NCI-H69 (cell line): ENCODE measurements at places on chromosomes 13 and 19.

DNA sequence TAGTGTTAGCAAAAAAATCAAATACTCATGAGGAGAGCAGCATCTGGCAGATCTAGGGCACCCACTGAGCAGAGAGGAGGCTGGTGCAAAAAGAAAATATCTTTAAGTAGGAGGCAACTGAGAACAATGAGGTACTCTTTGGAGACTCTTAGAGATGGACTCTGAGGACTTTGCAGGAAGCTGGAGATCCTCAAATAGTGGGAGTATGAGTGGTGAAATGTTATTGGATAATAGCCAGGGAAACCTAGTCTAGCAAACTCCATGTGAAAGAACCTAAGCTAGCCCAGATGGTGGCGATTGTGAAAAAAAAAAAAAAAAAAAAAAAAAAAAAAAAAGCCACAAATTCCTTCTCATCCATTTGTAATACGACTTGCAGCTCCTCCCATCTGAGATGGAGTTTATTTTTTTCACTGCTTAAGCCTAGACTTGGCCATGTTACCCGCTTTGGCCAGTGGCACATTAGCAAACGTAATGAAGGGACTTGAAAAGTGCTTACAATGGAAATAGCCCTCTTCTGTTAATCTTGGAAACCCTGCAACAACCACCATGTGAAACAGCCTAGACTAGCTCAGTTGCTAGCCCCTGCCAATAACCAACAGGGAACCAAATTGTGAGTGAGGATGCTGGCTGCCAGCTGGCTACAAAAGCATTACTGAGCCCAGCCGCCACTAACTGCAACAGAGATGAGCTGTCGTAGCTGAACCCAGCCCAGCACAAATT lies 476.2 kb downstream of the KLF12 start:
- DNase-seq, result no peak

GRCh38 chr19:15417699-15418098 lies 1.1 kb downstream of the AKAP8L start:
- peak; percentile 82 for DNase-seq

- peak; percentile 24 for DNase-seq
Observed at GRCh38 chr13:53191091-53191490, 162.5 kb downstream of the OLFM4 start.

DNA sequence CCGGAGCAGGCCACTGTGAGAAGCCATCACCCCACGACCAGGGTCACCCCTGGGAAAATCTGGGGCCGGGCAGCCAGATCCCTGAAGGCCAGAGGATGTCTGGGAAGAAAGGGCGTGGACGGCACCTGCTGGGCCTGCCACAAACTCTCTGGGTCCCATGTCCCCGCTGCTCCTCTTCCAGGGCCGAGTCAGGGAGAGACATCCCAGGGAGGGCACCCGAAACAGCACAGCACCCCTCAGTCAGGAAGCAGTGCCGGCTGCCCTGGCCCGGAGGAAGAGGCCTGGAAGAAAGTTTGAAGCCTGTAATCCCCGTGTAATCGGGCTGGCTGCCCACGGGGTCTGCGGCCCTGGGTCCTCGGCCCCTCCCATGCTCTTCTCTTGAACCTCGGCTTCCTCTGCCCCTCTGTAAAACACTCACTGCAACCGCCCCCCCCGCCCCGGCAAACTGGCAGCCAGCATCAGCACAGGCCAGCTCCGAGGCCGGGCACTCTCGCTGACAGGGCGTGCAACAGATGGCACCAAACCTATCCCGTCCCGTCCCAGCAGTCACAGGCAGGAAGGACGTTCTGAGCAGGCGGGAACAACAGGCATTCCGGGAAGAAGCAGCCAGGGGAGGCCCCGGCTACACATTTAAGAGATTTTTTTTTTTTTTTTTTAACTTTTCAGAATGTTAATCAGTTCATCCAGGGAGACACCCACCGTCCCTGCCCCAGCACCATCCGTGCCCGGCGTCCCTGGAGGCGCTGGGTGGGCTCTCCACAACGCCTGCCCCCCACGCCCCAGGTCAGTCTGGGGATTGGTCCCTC lies 1.5 kb downstream of the SBNO2 start:
- DNase-seq, result peak; percentile 23

DNA sequence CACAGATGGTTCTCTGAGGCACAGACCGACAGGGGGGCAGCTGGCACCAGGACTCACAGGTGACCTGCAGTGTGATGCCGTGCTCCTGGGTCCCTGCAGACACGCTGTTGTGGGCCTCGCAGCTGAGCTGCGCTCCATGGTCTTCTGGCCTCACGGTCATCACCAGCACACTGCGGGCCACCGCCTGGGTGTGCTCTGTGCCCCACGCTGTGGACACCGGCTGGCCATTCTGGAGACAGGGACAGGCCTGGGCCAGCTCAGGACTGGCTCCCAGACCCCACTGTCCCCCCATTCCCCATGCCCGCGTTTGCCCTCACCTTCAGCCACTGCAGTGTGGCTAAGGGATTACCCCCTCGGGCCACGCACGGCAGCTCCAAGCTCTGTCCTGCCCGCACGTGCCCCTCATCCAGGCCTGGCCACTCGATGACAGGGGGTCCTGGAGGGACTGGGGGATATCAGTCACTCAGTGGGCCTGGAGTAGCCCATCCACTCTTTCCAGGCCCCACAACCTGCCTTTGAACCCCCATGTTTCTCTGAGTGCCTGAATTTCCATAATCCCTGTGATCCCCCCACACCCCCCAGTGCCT lies 3.3 kb downstream of the NPHS1 start:
- no peak for DNase-seq

DNA sequence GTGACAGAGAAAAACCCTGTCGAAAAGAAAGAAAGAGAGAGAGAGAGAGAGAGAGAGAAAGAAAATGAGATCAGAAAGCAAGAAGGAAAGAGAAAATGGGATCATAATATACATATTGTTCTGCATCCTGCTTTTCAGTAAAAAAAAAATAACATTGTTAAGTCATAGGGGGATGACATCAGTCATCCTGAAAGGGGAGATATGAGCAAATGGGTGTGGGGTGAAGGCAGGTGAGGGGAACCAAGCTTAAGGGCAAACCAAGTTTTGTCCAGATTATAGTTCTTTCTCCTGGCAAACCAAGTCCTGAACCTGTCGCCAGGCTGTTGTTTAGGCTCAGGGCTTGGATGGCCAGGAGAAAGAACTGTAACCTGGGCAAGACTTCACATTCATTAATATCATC lies 92.6 kb upstream of the TMTC4 start:
- no peak for DNase-seq

DNA sequence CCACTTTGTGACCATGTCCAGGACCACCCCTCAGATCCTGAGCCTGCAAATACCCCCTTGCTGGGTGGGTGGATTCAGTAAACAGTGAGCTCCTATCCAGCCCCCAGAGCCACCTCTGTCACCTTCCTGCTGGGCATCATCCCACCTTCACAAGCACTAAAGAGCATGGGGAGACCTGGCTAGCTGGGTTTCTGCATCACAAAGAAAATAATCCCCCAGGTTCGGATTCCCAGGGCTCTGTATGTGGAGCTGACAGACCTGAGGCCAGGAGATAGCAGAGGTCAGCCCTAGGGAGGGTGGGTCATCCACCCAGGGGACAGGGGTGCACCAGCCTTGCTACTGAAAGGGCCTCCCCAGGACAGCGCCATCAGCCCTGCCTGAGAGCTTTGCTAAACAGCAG lies 7.7 kb upstream of the CEACAM7 start:
- DNase-seq, result no peak

DNA sequence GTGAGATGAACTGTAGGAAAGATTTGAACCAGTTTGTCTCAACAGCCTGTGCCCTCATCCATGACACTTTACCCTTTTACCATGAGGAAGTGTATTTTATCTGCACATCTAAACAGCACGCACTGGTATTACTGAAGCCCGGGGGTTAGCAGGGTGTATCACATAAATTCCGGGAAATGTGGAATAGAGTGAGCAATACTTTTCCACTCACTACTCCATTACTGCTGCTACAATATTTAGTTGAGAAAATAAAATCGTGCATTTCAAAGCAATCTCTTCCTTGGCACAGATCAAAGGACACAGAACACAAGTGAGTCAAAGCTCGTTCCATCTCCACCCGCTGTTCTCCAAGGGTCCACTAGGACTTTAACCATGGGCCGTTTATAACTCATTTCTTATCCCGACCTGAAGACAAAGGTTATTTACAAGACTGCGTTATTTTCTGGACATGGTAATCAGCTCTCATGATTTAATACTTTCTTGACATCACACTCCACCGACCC lies 35.2 kb downstream of the STK24 start:
- DNase-seq, result no peak

DNA sequence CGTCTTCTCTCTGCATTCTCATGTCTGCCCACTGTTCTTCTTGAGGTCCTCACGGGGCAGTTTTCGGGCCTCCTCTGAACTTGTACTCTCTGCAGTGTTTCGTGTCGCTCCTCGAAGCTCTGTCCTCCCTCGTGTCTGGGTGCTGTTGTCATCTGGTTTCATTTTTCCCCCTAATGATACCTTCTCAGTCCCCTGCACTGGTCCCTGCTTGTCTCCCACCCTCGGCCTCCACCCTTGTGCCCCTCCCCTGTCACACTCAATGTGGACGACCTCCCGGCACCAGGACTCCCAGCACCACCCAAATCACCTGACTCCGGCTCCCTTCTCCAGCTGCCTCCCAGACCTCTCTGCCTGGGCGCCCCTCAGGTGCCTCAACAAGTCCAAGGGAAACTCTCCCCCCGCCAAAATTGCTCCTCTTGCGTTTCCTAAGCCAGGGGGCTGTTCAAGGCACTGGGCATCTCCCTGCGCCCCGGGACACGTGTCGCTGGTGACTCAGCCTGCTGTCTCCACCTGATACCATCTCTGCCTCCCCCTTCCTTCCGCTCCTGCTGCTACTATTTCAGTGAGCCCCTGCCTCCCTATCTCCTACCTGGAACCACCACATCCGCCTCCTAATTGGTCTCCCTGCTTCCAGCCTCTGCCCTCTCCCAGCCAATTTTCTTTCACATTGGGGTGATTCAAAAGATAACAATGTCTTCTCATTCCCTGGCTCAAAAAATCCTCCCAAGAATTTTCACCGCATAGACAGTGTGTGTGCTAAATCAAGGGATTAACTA lies 49.5 kb downstream of the RFX2 start:
- no peak for DNase-seq

DNA sequence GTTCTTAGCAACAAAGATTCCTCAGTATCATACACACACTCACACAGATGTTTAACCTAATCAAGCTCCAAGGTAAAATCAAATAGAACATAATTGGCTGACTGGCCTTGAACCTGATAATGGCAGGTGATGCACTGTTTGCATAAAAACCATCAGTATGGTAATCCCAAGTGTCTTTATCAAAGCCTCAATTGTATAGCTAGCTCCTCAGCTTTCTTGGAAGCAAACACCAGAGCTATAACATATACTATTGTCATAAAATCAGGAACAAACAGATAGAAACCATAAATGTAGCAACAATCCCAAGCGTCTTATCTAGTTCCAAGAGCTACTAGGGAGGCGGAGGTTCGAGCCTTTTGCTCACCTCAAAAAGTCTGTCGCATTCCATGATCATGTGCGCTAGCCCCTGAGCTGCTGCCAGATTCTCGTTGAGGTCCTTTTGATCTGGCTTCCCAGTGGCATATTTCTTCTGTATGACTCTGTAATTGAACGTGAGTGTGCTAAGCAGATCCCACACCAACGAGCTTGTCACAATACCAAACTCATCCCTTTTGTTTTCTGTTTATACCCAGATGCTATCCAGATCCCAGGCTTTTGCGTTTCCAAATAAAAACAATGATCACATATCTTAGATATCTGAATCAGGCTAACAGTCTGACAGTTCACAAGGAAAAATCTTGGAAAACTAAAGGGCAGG lies 95.3 kb downstream of the KL start:
- peak; percentile 66 for DNase-seq

DNA sequence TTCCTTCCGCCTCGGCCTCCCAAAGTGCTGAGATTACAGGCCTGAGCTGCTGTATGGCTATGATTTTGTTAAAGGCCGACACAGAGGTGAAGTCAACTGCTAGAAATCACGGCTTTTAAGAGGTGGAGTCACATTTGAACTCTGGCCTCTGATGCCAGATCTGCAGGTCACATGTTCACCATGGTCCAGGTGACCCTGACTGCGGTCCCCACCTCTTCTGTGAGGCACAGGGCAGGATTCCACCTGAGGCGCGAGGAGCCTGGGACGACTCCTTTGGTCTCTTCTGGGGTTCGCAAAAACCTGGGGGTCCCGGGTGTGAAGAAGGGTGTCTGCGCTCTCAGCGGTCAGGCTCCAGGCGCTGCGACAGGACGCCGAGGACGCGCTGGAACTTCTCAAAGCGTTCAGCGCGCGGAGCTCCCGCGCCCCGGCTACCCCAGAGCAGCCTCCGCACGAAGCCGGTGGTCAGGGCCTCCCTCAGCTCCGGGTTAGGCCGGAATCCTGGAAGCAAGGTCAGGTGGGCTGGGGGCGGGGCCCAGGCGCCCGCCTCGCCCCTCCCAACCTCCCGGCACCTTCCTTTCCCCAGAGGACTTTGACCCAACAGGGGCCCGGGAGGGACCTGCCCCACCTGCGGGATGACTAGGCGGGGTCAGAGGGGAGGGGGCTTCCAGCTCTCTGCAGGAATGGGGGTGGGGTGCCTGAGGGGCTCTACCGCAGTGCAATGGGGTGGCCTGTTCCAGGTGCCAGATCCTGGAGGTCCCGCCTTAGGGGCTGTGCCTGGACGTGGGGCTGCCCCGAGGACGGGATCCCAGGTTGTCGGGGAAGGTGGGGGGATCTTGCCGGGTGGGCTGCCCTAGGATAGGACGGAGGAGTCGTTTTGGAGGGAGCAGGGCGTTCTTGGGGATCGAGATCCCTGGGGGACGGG lies 13.0 kb downstream of the TRIP10 start:
- no peak for DNase-seq

- no peak for DNase-seq
Observed at GRCh38 chr13:21550918-21551317, 53.1 kb downstream of the MICU2 start.

DNA sequence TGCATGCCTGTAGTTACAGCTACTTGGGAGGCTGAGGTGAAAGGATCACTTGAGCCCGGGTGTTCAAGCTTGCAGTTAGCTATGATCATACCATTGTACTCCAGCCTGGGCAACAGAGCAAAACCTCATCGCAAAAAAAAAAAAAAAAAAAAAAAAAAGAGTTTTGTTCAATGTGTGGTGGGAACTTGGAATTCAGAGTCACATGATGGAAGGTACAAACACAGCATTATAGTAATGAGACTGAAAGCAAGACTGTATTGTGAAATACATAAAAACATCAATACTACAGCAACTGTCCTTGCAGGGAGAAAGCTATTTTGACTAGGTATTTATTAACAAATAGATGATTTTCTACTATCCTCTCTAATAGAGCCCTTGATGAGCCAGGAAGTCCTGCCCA lies 393.2 kb downstream of the DLEU7 start:
- no peak for DNase-seq
